Large intestine (tissue), 12 donors: ENCODE measurements at places on chromosomes 4 and X. TPM values are rescaled to one million over a fixed set of nuclear protein-coding genes. Genes with fewer than 3 reads are reported as not detected.

DNA sequence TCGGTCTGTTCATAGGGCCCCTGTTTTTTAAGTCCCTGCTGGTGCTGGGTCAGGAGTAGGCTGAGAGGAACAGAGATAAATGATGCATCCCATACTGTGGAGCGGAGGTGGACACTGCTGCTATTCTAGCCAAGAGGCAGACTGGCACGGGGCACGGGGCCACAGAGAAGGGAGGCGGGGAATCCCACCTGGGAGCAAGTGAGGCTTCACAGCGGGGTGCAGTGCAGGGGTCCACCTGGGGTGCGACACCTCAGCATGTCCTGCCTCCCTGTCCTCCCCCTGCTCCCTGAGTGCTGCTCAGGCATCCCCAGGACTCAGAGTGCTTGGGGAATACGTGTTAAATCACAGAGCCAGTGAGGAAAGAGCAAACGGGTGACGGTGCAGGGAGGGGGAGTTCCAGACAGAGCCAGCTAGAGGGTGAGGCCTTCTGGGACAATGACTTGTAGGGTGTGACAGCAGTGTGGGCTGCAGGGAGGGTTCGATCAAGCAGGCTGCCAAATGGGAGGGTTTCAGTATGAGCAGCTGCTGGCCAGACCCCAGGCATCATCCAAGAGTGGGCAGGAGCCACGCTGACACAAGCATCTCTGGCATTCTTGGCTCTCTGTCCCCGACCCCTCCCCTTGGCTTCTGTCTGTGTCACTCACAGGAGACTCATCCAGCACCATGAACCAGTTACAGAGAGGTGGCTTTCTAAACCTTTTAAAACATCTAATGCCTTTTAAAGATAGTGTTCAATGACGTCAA is 13.7 kb upstream of the HTRA3 start:
- no peak for DNase-seq

DNA sequence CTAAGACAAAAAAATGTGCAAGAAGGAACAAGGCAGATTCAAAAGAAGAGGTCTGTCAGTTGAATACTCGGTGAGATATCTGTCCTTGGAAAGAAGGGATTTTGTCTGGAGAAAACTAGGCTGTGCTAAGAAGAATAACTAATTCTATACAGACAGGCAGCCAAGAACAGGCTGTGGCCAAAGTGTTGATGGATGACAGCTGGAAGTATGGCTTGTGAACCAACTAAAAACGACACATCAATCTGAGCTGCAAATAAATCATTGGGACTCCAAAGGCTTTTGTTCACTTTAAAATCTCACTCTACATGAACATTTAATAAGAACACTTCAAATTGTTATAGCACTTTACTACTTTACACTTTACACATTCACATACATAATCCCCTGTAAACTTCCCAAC is 70.5 kb upstream of the IGSF1 start:
- no peak for DNase-seq

DNA sequence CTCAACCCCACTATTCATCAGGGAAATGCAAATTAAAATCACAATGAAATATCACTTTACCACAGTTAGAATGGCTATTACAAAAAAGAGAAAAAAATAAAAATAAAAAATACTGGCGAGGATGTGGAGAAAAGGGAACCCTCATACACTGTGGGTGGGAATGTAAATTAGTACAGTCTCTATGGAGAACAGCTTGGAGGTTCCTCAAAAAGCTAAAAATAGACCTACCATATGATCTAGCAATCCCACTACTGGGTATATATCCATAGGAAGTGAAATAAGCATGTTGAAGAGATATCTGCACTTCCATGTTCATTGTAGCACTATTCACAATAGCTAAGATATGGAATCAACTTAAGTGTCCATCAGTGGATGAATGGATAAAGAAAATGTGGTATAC is 50.5 kb upstream of the PAGE1 start:
- no peak for DNase-seq

DNA sequence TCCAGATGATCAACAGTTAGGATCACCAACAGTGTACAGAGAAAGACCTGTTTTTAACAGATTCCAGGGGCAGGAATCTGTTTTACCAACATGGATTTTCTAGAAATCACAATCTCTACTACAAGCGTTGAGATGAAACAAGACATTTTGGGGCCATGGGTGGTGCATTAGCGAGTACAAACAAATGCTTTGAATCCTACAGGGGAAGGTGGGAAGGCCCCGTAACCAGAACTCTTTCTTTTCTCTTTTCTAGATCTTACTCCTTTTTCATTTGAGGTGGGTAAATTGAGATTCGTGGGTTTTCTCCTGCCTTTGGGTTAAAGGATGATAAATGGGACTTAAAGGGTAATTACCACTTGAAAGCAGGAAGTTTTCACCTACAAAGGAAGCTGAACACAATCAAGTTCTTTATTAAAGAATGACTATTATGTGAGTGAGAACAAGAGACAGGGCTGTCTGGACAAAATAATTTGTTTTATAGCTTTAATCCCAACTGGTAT is 189.9 kb upstream of the ANXA3 start:
- DNase-seq, result no peak

GRCh38 chr4:23934223-23934622 is 44.4 kb upstream of the PPARGC1A start:
- no peak for DNase-seq

- DNase-seq, result no peak
These were observed 5.9 kb upstream of the PLAC1 start for GRCh38 chrX:134664202-134664601.

- peak; percentile 53 for DNase-seq
These were observed 979 bp downstream of the EFNB1 start for GRCh38 chrX:68829582-68830418.

DNA sequence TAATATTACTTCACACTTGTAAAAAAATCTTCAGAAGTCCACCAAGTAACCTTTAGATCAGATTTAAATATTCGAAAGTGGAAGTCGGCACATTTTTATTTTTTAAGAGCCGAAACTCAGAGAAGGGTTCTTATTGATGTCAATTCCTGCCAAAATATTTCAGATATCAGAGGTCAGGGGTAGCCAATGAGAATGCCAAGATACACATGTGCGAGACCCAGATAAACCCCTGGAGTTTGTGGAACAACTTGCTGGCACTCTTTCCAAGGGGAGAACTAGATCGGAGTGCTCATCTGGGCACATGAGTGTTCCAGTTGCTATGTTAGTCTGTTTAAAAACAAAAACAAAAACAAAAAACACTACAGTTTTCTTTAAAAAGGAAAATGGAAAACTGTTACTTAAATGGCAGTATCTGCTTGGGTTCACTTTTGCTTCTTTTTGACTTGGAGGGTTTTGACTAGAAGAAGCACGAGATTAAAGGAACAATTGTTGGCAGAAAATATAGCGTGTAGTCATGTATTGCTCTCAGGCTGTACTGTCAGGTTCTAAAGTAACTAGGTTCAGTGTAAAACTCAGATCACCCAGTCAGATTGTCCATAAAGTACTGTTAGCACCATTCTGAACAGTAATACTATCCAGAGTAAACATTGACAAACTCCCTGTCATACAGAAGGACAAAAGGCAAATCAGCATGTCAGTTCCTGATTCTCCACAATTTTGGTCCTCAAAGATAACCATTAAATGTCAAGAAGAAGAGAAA is 188.0 kb upstream of the PACRGL start:
- DNase-seq, result no peak

DNA sequence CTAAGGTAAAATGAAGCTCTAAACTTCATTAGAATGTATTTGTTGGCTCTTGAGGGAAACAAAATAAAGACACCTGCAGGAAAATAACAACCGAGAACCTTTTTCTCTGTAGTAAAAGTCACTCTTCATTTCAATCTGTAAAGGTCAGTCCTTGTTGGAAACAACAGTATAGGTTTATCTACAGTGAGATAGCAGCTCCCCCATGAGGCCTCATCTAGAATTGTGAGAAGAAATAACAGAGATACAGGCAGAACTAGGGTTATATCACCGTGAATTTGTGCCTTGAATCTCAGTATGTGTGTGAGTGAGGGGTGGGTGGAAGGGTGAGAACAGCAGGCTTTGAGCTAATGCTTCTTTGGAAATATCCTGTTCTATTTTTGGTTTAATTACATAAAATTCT is 107.8 kb upstream of the FMR1 start:
- DNase-seq, result peak; percentile 3

DNA sequence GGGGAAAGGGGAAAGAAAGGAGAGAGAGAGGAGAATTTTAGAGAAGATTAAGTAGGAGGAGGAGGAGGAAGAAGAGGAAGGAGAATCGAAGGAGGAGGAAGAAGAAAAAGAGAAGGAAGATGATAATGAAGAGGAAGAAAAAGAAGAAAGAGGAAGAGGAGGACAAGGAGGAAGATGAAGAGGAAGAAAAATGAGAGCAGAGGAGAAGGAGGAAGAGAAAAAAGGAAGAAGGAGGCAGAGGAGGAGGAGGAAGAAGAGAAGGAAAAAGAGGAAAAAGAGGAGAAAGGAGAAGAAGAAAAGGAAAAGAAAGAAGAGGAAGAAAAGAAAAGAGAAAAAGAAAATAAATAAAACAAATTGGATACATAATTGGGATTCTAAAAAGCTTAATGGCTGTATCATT is 181.4 kb downstream of the ARHGAP6 start:
- DNase-seq, result no peak

- no peak for DNase-seq
These were observed 72.3 kb downstream of the PAK3 start for GRCh38 chrX:111168314-111168713.

- DNase-seq, result no peak
These were observed 12.8 kb downstream of the ZFP42 start for GRCh38 chr4:188008377-188008776.

- DNase-seq, result no peak
These were observed 60.3 kb downstream of the BEND2 start for GRCh38 chrX:18160369-18160768.

The CT45A10 gene
- not detected for polyA plus RNA-seq

The ABCG2 gene
- 5.7 TPM for polyA plus RNA-seq

The ZFP42 gene
- 0.34 TPM for polyA plus RNA-seq

The RAB9B gene
- 3.2 TPM for polyA plus RNA-seq

The NUDT10 gene
- 4.6 TPM for polyA plus RNA-seq

The OPRPN gene
- not detected for polyA plus RNA-seq

The SPANXN3 gene
- polyA plus RNA-seq, result 20.3 TPM
